ENCODE measurements at places on chromosomes 16 and 17.

GRCh38 chr17:82536512-82537201, 17.1 kb downstream of the FOXK2 start:
- peak; percentile 59 for DNase-seq
- peak overlapping the region; percentile 91 for H3K27ac ChIP-seq
- H3K4me3 ChIP-seq = peak overlapping the region; percentile 27
- H3K36me3 ChIP-seq = peaks cover 8% of the 10 kb centered on the region
- no peaks in the 10 kb centered on the region for H3K27me3 ChIP-seq
- H3K4me1 ChIP-seq = peaks cover 15% of the 10 kb centered on the region

DNA sequence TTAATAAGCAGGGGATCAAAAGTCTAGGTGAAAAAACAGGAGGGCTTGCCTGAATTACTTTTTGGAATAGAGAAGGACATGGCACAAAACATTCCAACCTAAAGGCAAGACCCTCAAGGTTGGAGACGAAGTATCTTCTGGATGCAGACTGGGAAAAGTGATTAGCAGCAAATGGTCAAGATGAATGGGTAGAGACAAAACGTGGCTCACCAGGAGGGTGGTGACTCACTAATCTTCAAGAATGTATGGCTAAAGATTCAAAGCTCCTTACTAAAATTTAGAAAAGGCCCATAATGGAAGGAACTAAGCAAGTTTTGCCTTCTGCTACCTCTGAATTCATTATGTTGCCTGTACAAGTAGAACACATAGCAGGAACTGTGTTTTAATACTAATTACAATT, 469.5 kb upstream of the RBFOX1 start:
- no peak overlapping the region for H3K4me3 ChIP-seq
- H3K36me3 ChIP-seq = no peaks in the 10 kb centered on the region
- H3K4me1 ChIP-seq = peaks cover 2% of the 10 kb centered on the region
- peaks cover 35% of the 10 kb centered on the region for H3K27me3 ChIP-seq
- peak; percentile 71 for DNase-seq
- H3K27ac ChIP-seq = no peak overlapping the region

GRCh38 chr17:64354824-64355535, 35.7 kb downstream of the PECAM1 start:
- no peak overlapping the region for H3K27ac ChIP-seq
- H3K36me3 ChIP-seq = no peaks in the 10 kb centered on the region
- no peak overlapping the region for H3K4me3 ChIP-seq
- no peak for DNase-seq
- no peaks in the 10 kb centered on the region for H3K4me1 ChIP-seq

DNA sequence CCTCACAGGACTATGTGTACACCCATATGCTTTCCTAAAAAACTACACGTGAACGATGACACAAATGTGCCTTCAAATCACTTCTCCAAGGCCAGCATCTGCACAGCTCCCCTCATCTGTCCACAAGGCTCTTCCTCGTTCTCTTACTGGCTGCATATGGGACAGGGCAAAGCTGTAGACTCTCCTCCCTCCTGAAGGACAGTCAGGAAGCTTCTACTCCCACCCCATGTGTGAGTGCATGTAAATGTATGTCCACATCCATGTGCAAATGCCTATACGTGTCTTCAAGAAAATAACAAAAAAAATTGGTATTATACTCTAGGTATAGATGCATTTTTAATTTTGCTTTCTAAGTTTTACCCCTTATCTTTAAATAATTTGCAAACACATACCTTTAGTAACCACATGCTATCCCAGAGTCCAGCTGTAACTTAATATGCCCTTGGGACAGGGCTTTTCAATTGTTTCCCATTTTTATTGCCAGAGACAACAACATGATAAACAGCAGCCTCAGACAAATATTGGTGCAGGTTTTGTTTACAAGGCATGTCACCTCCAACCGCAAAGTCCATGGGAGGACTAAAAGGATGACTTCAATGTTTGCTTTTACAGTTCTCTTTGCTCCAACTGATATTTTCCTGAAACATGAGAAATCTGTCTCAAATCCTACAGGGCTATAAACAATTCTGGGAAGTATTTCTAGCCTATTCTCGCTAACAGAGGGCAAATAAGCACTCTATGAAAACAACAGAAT, 31.6 kb upstream of the FAAP100 start:
- no peaks in the 10 kb centered on the region for H3K27me3 ChIP-seq
- H3K4me1 ChIP-seq = no peaks in the 10 kb centered on the region
- no peak overlapping the region for H3K27ac ChIP-seq
- H3K4me3 ChIP-seq = no peak overlapping the region
- peaks cover 80% of the 10 kb centered on the region for H3K36me3 ChIP-seq

DNA sequence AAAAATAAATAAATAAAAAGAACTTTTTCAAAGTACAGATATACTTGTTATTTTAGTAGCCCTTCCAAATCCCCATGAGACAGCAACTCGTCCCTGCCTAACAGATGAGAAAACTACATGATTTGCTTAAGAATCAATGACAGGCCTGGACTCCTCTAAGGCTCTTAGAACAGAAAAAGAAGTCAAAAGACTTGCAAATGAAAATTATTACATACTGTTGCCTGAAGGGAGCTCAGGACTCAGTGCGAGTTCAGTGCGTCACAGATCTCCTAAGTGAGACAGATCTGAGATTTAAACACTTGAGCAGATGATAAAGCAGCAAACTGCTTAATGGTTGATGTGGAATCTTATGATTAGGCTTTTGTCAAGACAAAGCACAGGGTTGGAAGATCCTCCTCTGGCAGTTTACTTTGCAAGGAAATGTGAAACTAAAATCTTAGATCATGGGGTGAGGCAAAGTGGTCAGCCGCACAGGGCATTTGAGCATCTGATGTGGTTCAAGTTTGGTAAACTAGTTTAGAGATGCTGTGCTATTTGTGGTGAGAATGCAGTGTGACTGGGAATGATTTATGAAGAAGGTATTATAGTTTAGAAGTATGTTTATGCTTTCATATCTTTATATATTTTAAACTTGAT, 138.1 kb downstream of the TRIM37 start:
- H3K27ac ChIP-seq = peak overlapping the region; percentile 0
- H3K4me1 ChIP-seq = no peaks in the 10 kb centered on the region
- H3K27me3 ChIP-seq = no peaks in the 10 kb centered on the region
- no peak for DNase-seq
- H3K36me3 ChIP-seq = no peaks in the 10 kb centered on the region

DNA sequence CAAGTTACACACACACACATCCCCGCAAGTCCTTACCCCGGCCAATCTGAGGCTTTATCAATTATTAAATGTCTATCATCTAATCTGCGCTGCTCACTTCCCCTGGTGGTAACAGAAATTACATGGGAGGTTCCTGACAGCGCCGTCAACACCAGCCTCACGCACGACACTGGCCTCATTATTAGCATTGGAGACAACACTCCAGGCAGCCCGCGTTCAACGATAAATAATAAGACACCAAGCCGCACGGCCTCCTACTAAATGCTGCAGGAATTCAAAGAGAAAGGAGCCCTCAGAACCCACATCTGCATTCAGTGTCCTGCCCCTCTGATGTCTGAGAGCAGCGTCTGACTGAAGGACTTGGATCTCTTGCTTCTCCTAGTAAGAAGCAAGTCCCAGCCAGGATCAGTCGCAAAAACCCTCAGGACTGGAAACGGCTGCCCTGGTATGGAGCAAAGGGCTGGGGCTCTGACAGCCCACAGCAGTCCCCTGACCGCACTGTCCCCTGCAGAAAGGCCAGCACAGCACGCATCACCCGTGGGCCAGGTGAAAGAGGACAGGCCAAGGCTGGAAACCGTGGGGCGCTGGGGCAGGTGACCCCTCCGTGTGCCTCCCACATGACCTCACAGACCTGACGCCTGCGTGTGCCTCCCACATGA, 7.6 kb upstream of the RPH3AL start:
- no peaks in the 10 kb centered on the region for H3K27me3 ChIP-seq
- peak overlapping the region; percentile 26 for H3K27ac ChIP-seq
- DNase-seq = no peak
- no peaks in the 10 kb centered on the region for H3K36me3 ChIP-seq
- H3K4me1 ChIP-seq = no peaks in the 10 kb centered on the region

DNA sequence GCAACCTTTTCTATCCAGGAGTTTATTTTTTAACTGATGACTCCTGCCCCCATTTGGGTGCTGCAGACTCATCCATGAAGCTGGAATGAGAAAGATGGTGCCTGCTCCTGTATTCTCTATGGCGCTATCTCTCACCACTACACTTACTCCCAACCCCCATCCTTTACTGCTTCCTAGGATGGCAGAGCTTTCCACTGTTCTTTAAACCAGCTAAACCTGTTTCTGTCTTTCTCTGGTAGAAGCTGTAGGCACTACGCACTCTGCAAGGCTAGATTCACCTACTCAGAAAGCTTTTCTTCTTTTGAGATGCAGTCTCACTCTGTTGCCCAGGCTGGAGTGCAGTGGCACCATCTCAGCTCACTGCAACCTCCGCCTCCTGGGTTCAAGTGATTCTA, 47.0 kb downstream of the ADAMTS18 start:
- no peak for DNase-seq
- H3K27ac ChIP-seq = no peak overlapping the region
- no peak overlapping the region for H3K4me3 ChIP-seq
- H3K27me3 ChIP-seq = no peaks in the 10 kb centered on the region
- peaks cover 6% of the 10 kb centered on the region for H3K36me3 ChIP-seq

GRCh38 chr16:84391151-84392030, 23.1 kb downstream of the ATP2C2 start:
- no peak overlapping the region for H3K4me3 ChIP-seq
- no peaks in the 10 kb centered on the region for H3K27me3 ChIP-seq
- no peaks in the 10 kb centered on the region for H3K4me1 ChIP-seq
- H3K27ac ChIP-seq = peak overlapping the region; percentile 49
- no peak for DNase-seq

GRCh38 chr17:73620414-73620813, 23.8 kb downstream of the SDK2 start:
- no peak overlapping the region for H3K27ac ChIP-seq
- H3K27me3 ChIP-seq = no peaks in the 10 kb centered on the region
- no peaks in the 10 kb centered on the region for H3K4me1 ChIP-seq
- H3K36me3 ChIP-seq = no peaks in the 10 kb centered on the region
- H3K4me3 ChIP-seq = no peak overlapping the region

- no peaks in the 10 kb centered on the region for H3K36me3 ChIP-seq
- no peak overlapping the region for H3K27ac ChIP-seq
- H3K4me1 ChIP-seq = no peaks in the 10 kb centered on the region
- peaks cover under 1% of the 10 kb centered on the region for H3K27me3 ChIP-seq
These were observed 439.8 kb downstream of the SOX9 start for GRCh38 chr17:72560303-72561247.

DNA sequence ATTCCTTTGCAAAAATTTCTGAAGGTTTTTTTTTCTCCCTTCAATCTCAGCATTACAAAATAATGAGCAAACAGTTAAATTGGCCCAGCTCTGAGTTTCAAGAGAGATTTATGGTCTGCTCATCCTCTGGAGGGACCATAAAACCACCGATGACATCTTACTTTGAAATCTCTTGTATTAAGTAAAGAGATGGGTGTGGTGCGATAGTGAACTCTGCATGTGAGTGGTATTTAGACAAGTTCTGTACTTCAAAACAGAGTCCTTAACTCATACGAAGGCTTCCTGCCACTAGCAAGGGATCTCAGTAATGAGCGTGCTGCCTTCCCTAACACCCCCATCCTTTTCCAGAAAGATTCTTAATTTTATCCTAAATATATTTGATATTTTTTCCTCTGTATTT, 2.1 kb downstream of the FAM20A start:
- H3K27ac ChIP-seq = no peak overlapping the region
- no peak for DNase-seq
- peaks cover 5% of the 10 kb centered on the region for H3K27me3 ChIP-seq

GRCh38 chr17:81806461-81807209, 2.7 kb downstream of the GCGR start:
- peaks cover 64% of the 10 kb centered on the region for H3K27me3 ChIP-seq
- no peak for DNase-seq
- no peaks in the 10 kb centered on the region for H3K36me3 ChIP-seq
- no peaks in the 10 kb centered on the region for H3K4me1 ChIP-seq
- H3K27ac ChIP-seq = no peak overlapping the region

DNA sequence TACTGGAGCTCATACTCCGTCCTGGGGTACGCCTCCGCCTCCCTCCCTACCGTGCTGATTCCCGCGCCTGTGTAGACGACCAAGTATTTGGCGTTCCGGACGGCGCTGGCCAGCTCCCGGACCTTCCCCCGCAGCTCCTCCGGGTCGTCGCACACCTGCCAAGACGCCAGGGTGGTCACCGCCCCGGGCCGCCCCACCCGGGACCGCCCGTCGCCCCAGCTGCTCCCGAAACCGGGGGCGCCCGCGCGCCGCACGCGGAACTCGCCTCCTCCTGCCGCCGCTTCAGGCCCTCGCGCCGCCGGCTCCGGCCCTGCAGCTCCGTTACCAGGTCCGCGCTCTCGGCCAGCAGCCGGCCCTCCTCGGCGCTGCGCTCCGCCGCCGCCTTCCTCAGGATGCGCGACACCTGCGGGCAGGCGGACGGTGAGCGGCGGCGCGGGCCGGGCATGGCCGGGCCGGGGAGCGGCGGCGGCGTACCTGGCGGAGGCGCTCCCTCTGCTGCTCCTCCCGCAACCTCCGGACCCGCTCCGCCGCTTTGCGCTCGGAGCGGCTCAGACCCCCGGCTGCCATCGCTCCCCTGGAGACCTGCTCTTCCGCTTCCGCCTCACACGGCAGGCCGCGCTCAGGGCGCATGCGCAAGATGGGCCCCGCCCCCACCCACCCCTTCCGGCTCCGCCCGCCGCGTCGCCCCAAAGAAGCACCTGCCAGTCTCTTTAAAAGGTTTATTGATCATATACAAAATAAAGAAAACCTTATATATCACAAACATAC, at the start of gene SIRT7:
TSS of gene SIRT7 (minus strand) at position 612 of the 768 bp plus-strand sequence. CDS start at position 567, 45 bp downstream.
- peaks cover 56% of the 10 kb centered on the region for H3K36me3 ChIP-seq
- no peaks in the 10 kb centered on the region for H3K27me3 ChIP-seq
- H3K4me1 ChIP-seq = peaks cover 2% of the 10 kb centered on the region
- H3K27ac ChIP-seq = no peak within 1 kb of the TSS

- H3K36me3 ChIP-seq = no peaks in the 10 kb centered on the region
- no peak for DNase-seq
- H3K27me3 ChIP-seq = no peaks in the 10 kb centered on the region
- no peak overlapping the region for H3K4me3 ChIP-seq
- no peaks in the 10 kb centered on the region for H3K4me1 ChIP-seq
These were observed 66.0 kb downstream of the RPH3AL start for GRCh38 chr17:286571-286970.

DNA sequence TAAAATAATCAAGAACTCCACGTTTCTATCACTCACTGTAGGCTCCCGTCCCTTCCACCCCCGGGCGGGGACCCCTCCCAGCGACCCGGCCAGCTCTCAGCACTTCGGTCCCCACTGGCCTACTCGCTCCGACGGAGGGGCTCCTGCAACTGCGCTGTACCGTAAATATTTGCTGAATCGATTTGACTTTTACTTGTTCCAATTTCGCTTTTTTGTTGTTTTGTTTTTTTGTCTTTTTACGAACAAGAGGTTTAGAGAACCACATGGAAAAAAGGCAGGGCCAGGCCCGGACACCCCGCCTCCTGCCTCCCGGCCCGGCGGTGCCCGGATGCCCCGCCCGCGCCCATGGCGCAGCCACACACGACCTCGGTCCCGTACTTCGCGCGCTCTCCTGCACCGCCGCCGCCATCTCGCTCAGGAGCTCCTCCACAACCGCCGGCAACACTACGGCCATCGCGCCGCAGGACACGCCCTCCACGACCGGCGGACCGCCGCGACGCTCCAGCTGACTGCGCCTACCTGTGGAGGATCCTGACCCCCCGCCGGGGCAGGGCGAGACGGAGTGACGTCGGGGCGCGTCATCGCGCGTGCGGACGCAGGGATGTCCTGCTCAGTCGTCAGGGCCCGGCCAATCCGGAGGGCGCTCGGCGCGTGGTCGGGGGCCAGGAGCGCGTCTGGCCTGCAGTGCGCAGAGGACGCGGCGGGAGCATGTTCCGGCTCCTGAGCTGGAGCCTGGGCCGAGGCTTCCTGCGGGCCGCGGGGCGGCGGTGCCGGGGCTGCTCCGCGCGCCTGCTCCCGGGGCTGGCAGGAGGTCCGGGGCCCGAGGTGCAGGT, at the start of the genes TTC19 and ZSWIM7:
TSS of gene TTC19 (plus strand) at position 684 of the 833 bp plus-strand sequence. CDS start at position 709, 25 bp downstream.
TSS of gene ZSWIM7 (minus strand) at position 564 of the 833 bp plus-strand sequence. CDS start at position 454, 110 bp downstream.
- peaks cover 39% of the 10 kb centered on the region for H3K36me3 ChIP-seq
- no peaks in the 10 kb centered on the region for H3K4me1 ChIP-seq
- peak within 1 kb of the TSS; percentile 91 for H3K4me3 ChIP-seq
- peak; percentile 100 for DNase-seq
- peak within 1 kb of the TSS; percentile 91 for H3K27ac ChIP-seq
